ENCODE measurements at places on chromosomes 5 and 9. TPM values are rescaled to one million over a fixed set of nuclear protein-coding genes. Genes with fewer than 3 reads are reported as not detected.

DNA sequence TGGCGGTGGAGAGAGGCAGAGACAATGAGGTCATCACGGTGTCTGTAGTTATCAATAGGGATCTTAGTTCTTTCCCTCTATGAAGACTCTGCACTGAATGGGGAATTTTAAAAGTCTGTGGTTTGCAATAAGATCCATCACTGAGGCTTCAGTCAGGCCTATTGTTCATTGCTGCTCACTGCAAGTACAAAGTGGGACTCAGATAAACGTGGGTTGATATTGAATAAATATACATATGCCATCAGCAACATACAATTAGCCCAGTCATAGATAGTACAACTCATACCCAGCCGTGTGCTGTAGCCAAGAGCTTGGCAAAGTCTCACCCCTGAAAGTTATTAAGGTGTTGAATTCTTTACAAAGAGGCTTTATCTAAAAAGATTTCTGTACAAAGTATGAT is 88.4 kb downstream of the ENC1 start:
- no peak for DNase-seq

Gene BBLN
- total RNA-seq = 229 TPM

GRCh38 chr5:171688696-171689495 is 96.7 kb upstream of the SMIM23 start:
- DNase-seq = no peak

DNA sequence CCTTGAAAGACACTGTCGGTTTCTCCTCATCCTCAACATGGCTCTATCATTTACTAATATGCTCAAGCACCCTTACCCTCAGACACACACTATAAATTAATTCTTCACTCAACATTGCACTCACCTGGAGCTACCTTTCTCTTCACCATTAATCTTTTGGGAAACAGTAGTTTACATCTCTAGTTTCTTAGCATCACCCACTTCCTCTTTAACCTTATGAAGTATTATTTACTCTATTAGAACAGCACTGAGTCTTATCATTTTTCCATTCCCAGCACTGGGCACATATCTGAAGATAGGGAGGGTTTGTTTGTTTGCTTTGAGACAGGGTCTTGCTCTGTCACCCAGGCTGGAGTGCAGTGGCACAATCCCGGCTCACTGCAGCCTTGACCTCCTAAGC is 213.5 kb downstream of the SMARCA2 start:
- DNase-seq = no peak

DNA sequence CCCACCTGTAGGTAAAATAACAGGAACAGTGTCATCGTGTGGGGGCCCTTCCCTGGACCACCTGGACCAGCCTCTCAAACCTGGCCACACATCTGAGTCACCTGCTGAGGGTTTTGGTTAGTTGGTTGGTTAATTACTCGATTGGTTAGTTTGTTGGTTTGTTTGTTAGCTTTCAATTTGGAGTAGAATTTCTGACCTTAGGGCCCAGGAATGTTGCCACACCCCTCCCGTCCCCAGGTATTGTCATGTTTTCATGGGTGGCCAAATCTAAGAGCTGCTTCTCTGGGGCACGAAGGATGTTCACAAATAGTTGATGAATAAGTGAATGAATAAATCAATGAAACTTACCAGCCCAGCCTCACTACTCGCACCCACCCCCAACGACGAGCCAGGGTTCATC is 21.9 kb downstream of the NTNG2 start:
- no peak for DNase-seq

Gene ARHGAP26
- 8.3 TPM for total RNA-seq

Measured in GM23248 (cell line).